Activated CD4-positive, CD25-positive, alpha-beta regulatory T cell (primary cell): ENCODE measurements at places on chromosomes 6 and 20.

- no peak for DNase-seq
Observed at GRCh38 chr20:6622041-6622440, 145.4 kb upstream of the BMP2 start.

GRCh38 chr6:81890846-81891245 lies 138.4 kb upstream of the TENT5A start:
- no peak for DNase-seq

DNA sequence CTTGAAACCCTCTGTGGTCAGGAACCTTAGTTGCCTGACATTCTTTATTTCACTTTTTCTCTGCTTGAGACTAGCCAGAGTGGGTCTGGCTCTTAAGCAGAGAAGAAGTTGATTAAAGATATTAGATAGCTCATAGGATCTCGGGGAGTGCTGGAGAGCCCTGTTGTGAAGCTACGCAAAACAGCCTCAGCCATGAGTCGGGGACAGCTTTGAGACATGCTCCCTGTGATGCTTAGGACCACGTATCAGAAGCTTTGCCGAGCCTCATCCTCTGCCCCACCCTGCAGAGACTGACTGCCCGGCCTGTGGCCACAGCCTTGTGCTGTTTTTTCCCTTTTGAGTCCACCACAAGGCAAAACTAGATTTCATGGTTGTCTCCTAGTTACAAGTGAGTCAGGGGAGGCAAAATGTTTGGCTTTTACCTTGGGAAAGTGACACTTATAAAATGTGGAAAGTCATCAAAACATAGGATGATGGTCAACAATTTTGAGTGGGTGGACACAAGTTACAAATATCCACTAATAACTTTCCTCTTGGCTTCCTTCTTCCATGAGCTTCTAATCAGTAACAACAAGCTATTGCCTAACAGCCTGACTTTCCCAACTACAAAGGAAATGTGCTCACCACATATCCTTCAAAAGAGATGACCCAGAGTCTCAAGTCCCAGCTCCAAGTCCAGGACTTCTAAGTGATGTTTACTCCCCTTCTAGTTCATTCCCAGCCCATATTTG lies 108.4 kb downstream of the JAG1 start:
- DNase-seq: no peak

- no peak for DNase-seq
Observed at GRCh38 chr6:22904431-22904830, 335.1 kb downstream of the HDGFL1 start.

DNA sequence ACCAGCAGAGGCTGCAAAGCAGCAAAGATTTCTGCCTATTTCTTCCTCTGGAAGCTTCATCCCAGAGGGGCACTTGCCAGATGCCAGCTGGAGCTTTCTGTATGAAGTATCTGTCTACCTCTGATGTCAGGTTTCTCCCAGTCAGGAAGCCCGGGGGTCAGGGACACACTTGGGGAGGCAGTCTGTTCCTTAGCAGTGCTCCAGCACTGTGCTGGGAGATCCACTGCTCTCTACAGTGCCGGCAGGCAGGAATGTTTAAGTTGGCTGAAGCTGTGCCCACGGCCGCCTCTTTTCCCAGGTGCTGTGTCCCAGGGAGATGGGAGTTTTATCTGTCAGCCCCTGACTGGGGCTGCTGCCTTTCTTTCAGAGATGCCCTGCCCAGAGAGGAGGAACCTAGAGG lies 631.1 kb upstream of the HTR1E start:
- no peak for DNase-seq

GRCh38 chr20:15700147-15700765 lies 873.0 kb downstream of the KIF16B start:
- no peak for DNase-seq

DNA sequence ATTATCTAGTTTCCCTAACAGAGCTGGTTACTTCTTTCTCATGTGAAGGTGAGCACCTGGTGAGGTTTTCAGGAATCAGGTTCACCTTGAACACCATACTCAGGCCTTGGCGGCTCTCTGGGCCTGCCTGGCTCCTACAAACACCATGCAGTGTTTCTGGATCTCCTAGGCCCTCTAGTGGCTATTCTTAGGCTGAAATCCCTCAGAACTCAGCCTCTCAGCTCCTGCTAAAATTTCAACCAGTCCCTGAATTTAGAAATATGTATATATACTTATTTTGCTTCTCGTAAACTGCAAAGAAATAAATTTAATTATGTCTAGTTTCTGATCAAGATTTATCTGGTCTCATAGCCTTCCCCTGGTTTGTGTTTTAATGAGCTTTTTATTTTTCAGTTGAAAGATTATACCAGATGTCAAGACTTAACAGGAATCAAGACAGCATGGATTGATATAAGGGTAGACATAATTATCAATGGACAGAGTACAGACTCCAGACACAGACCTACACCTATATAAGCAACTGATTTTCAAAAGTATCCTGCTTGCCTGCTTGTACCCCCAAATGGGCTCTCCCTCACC lies 55.9 kb downstream of the ANKEF1 start:
- DNase-seq: no peak

DNA sequence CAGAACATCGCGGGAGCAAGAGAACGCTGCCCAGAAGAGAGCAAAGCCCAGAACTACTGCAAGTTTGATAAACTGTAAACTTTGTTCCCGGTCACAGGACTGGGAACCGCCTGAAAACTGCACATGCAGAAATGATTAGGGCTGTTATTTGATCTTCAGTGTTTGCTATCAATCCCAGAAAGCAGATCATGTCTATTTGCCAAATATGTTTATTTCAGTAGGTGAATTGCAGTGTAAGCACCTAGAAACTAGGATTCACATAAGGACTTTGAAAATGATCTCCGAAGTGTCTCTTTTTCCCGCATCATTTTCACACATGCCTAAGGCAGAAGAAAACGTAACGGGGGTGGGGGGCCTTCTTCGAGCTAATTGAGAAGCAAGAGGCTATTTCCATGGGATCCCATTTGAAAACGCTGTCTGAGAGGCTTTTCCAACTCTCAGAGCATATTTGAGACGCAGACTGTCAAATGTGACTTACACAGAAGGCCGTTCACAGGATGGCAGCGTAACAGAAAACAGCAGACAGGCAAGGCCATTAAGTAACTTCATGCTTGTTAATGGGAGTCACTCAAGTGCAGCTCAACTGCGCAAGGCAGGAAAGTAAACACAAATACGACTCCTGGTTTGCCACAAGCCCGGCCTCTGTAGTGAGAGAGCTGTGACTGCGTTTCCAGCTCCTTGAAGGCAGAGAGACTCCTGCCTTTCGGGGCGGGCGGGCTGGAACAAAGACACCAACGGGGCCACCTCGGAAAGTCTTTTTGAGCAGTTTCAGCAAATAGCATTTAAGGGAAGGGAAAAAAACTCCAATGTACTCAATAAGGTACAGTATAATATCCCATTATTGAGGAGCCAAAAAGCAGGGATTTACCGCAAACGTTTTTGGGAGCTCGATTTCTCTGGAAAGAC lies 144.7 kb upstream of the ZNF217 start:
- no peak for DNase-seq

GRCh38 chr6:165183071-165183470 lies 126.3 kb downstream of the C6orf118 start:
- no peak for DNase-seq

- no peak for DNase-seq
Observed at GRCh38 chr6:148827416-148828045, 80.7 kb downstream of the UST start.

DNA sequence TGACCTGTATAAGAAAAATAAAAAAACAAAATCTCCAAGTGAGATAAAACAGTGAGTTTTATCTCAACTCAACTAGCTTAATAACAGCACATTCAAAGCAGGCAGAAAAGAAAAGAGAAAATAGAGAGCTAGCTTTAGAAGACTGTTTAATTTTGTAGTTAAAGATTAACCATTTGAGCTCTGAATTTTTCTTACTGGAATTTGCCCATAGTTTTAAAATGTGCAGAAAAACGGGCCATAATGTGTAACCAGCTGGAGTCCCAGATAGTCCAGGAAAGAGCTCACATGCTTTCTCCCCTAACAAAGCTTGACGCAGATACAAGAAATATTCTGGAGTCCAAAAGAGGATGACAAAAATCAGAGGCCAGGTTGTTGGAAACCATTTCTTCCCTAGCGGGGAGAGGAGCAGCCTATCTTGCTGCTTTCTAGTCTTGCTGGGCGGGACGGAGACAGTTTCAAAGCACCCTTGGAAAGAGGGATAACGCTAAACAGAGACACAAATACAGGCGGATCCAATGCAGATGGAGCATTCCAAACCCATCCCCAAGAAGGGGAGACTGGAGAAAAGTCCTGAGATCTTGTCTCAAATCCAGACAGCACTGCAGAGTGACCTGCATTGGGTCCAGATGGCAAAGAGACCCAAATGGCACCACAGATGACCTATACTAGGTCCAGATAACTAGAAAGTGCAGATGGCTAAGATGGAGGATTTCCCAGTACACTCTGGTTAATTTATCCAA lies 16.1 kb downstream of the TTK start:
- no peak for DNase-seq

- DNase-seq: no peak
Observed at GRCh38 chr6:97189767-97190166, 93.2 kb downstream of the MMS22L start.
